ENCODE measurements at places on chromosomes 1 and 21.

GRCh38 chr1:109151146-109151990 is 37.5 kb downstream of the ELAPOR1 start:
- no peak for DNase-seq

DNA sequence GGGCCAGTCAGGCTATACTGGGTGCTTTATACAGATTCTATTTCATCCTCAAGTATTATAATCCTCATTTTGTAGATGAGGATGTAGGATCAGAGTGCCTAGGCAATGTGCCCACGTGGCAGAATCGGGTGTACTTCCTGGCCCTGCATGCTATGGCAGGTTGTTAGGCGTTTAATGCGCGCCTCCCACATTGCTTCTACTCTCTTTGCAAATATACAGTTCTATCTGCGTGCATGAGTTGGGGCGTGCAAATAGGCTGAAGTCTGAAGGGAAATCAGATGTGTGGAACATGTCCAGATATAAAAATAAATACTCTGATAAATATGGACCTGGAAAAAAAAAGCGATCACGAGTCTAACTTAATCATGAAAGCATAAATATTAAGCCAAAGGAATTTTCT is 194.7 kb upstream of the FMN2 start:
- DNase-seq = no peak

GRCh38 chr1:40003156-40004093 is 37.1 kb upstream of the CAP1 start:
- no peak for DNase-seq

DNA sequence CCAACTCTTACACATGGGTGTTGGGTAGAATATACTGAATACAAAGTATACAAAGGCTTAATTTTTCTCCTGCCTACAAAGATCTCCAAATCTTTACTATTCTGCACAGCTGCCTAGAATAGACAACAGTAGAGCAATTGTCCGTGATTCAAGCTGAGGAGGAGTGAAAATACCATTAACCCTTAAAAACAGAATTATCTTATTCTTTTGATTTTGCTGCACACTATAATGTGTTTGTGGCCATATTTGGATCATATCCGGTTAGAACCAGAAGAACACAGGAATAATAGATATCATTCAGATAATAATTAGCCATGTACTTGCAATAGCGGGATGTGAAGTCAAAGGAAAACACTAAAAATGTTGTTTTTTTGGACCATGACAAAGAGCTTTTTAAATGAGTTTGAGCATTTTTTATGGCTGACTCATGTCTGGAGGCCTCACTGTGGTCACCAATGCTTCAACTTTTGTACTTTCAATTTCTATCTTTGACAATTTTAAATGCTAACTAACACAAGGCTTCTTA is 197.6 kb upstream of the FOXD3 start:
- DNase-seq = no peak

- DNase-seq = no peak
Measured at GRCh38 chr1:205670611-205671430, 9.5 kb downstream of the SLC45A3 start.

GRCh38 chr1:13585612-13585991 is 2.0 kb downstream of the PDPN start:
- no peak for DNase-seq

DNA sequence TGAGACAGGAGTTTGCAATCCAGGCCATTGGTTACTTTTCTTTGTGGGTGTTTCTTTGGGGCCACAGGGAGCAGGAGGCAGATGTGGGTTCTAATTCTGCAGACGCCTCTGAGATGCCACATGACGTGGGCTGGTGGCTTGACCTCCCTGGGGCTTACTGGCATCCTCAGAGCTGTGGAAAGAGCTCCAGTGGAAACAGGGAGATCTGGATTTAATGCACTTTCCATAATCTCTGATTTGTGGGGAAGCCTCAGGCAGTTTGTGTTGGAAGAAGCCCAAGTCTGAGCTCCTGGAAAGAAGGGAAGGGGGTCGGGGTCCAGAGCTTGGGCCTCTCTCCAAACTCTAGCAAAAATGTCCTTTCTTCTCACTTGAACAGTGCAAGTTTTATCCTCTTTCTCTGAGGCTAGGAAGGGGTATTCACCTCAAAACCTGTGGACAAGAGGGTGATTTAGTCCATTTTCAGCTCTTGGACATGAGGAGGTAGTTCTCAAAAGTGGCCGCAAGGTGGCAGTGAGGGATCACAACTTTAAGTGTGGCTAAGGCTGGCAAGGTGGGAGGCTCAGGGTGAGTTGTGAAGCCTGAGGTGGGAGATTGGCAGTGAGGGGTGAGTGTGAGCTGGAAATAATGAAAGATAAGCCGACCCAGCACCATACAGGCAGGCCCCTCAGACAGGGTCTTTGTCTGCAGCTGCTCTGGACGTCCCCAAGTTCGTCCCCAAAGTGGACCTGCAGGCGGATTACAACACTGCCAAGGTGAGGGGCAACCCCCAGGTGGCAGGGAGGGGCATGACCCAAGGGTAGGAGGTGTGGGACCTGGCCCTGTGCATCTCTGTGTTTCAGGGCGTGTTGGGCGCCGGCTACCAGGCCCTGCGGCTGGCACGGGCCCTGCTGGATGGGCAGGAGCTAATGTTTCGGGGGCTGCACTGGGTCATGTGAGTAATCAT is 9.2 kb downstream of the IKBKE start:
- DNase-seq = no peak

DNA sequence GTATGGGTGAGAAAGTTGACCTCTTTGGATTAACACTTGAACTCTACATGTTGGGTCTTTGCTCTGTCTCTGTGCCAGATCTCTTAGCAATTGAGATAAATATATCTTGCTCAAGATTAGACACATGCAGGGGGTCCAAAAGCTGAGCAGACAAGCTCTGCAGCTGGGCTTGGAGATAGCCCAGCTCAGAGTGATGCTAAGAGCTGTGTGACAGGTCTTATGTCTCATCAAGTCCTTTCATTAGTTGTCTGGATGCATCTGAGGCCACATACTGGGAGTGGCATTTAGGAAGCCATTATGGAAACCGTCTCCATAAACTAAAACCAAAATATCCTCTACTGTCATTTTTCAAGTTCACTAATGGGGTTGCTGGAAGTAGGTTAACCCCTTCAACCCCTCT is 289.4 kb upstream of the DUSP10 start:
- no peak for DNase-seq

DNA sequence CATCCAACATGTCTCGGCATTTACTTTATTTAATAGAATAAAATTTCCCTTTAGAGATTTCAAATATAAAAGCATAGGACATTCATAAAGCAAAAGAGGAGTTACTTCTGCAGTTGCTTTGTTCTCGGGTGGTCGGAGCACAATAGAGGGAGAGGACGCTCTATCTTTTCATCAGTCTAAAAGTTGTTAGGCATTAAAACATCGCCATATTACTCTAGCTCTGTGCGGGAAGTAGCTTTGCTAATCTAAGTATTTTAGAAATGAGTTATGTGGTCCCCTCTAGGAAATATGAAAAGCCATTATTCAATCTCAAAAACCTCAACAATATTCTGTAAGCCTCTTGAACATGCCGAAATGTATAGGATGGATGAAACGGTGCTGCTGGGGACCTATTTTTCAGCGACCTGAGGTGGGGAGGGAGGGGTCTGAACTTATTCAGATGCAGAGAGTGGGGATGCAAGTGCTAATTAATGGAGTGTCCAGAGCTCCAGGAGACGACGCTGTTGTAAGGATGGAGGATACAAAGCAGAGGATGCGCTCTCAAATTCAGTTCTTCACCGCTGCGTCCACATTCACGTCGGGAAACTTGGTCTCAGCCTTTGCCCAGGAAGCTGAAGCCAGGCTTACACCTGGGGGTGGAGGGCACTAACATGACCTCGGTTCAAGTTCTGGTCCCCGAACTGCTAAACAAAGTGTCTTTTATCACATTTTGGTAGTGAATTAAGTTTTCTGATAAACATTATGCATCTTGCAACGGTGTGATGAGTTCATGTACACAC is 6.3 kb downstream of the CDKN2C start:
- no peak for DNase-seq

GRCh38 chr1:101161619-101162018 is 75.2 kb upstream of the S1PR1 start:
- no peak for DNase-seq

- no peak for DNase-seq
Measured at GRCh38 chr1:17183388-17184160, 21.4 kb upstream of the PADI1 start.

DNA sequence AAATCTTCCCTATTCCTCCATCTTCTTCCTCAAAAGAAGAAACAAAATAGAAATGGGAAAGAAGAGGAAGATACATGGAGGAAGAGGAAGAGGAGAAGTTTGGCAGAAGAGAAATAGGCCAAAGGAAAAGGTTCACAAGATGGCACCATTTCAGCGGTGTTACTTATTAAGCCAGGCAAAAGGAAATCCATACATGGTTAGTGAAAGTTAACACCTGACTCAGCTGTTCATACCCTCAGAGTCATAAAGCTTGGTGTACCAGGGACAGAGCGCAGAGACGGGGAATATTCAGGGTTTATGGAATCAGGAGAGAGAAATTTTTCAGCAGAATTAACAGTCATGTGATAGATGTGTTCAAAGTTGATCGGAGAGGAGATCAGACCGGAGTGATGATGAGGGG is 70.6 kb downstream of the COQ8A start:
- DNase-seq = no peak

- no peak for DNase-seq
Measured at GRCh38 chr1:5267603-5268235, 613.3 kb downstream of the AJAP1 start.

- DNase-seq = no peak
Measured at GRCh38 chr1:58058323-58058722, 488.2 kb downstream of the OMA1 start.

DNA sequence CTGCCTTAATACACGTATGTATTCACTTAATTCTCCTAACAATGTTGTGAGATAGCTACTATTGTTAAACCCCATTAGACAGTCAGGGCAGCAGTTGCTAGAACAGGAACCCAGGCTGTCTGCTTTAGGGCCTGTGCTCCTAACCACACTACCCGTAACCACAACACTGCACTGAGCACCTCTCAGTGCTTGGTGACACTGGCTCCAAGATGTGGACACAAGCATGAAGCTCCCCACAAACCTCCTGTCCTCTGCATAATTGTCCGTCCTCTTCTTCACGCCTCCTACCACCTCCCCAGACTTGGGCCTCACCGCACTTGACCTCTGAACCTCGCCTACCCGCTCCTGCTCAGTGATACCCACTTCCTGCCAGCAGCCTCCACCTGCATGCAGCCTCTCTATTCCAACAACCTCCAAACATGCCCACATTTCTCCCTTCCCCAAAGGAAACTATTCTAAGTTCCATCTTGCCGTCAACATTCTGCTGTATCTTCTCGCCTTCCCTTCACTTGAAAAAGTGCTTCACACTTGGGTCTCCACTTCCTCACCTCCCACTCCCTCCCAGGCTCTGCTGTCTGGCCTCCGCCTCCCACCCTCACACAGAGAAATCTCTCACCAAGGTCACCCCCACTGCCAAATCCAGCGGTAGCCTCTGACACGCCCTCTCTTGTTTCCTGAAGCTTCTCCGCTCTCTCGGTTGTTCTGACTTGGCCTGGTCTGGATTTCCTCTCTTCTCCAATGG is 14.6 kb upstream of the AHDC1 start:
- no peak for DNase-seq

DNA sequence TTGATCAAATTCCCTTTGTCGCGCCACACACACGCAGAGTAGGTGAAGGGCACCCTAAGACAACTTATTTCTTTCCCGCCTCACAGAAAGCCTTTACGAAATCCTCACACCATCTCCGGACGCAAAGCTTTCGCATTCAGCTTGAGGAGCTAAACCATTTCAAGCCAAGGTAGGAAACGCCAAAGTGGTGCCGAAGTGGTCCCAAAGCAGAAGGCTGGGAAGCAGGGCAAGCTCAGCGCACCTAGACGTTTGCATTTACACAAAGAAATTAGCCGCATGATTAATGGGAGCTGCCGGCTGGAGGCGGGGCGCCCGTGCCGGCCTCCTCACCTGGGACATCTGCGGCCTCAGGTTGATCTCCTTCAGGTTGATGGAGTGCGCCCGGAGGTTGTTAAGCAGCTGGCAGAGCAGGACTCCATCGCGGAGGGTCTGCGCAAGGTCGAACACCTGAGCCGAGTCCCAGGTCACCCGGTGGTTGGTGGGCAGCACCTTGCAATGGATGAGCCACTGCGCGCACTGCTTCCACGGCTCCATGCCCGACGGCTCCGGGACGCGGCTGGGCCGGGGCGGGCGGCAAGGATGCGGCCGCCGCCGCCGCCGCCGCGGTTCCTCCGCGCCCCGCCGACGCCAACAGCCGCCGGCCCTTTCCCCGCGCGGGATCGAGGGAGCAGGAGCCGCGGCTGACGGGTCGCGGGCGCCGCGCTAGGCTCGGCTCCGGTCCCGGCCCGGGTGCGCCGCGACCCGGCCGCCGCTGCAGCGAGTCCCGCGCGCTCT is 457 bp downstream of the VAV3 start:
- no peak for DNase-seq
